ENCODE measurements at places on chromosomes 1 and 21. TPM values are rescaled to one million over a fixed set of nuclear protein-coding genes. Genes with fewer than 3 reads are reported as not detected.

The GLIS1 gene
- not detected for total RNA-seq

The SERPINC1 gene
- not detected for total RNA-seq

The NCF2 gene
- 23.0 TPM for total RNA-seq

The C1orf94 gene
- total RNA-seq, result not detected

The LAPTM5 gene
- 482 TPM for total RNA-seq

The NBPF11 gene
- 9.7 TPM for total RNA-seq

The NOS1AP gene
- 0.08 TPM for total RNA-seq

The ATP1A4 gene
- 0.33 TPM for total RNA-seq

The S100A2 gene
- 1.2 TPM for total RNA-seq

The CEPT1 gene
- total RNA-seq, result 31.0 TPM

The ARHGEF16 gene
- not detected for total RNA-seq

The GPATCH4 gene
- total RNA-seq, result 19.0 TPM

The KIF26B gene
- total RNA-seq, result not detected

The LCE1A gene
- total RNA-seq, result not detected

The LRRN2 gene
- 0.10 TPM for total RNA-seq

The PLA2G2D gene
- total RNA-seq, result not detected

The AMY2B gene
- total RNA-seq, result 8.6 TPM

The IPO9 gene
- 49.5 TPM for total RNA-seq

The SPRR5 gene
- not detected for total RNA-seq

The TNFRSF25 gene
- 85.1 TPM for total RNA-seq

The LCE1C gene
- total RNA-seq, result not detected

The SYCP1 gene
- total RNA-seq, result not detected

The CD52 gene
- total RNA-seq, result 1,572 TPM

The HSPB7 gene
- total RNA-seq, result not detected

The FLG2 gene
- total RNA-seq, result 0.03 TPM

The IPO13 gene
- 23.5 TPM for total RNA-seq

The SGIP1 gene
- not detected for total RNA-seq

The LCE1E gene
- total RNA-seq, result not detected

The C8B gene
- not detected for total RNA-seq

The PDZK1 gene
- not detected for total RNA-seq

The RGS8 gene
- not detected for total RNA-seq

The TACSTD2 gene
- total RNA-seq, result not detected

The GBP4 gene
- 70.6 TPM for total RNA-seq

The PIGR gene
- total RNA-seq, result not detected

The MORC3 gene
- total RNA-seq, result 43.6 TPM

The CR1 gene
- not detected for total RNA-seq

The OR14K1 gene
- not detected for total RNA-seq

The CLEC20A gene
- not detected for total RNA-seq

The SPRR2E gene
- not detected for total RNA-seq

Measured in activated CD4-positive, alpha-beta memory T cell treated with anti-CD3 and anti-CD28 coated beads, Interleukin-2, amount 10 ng/mL, durations not matched to agents 7 days and 5 days (primary cell).